ENCODE measurements at places on chromosomes 11 and 22.

DNA sequence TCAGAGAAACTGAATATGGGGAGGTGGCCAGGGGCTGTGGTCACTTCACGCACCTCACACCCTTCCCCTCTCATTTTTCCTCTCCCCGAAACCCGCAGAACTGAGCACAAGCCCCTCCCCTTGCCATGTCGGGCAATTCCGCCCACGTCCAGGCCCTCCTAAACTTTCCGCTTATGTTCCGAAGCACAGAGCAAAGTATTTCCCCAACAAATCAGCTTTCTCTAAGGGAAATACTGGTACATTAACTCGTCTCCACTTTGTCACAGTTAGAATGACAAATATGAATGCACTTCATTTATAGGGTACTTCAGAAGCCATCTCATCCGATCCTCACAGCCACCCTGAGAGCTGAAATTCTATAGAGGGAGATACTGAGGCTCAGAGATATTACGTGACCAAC is 94.7 kb upstream of the TMEM45B start:
- no peak for DNase-seq

- no peak for DNase-seq
These were observed 207.1 kb upstream of the ARHGAP20 start for GRCh38 chr11:110919241-110919922.

- DNase-seq, result no peak
These were observed 54.7 kb upstream of the CTTN start for GRCh38 chr11:70343636-70344035.

DNA sequence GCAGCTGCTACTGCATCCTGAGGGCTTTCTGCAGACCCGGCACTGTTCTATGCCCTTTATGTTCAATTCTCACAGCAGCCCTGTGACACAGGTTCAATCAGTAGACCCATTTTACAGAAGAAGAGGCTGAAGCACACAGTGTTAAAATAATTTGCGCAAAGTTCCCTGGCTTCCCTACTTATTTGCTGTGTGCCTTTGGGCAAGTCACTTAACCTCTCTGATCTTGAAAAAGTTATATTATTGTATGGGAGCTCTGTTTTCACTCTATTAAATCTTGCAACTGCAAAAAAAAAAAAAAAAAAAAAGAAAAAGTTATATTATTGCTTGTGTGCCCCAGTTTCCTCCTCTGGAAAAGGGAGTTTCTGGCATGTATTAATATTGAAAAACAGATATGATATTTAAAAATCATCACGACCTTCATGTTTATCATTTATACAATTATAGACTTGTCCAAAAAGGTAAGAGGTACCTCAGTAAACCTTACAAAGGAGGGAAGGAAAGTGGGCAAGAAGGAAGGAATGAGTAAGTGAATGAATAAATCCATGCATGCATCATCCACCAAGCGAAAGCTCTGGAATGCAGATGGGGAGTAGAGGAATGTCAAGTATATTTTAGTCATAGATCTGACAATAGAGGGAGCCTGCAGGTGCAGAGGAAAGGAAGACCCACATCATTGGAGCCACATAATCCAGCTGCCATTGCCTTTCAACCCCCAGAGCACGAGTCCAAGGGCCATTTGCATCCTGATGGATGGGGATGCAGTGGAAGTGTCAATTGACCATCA is 21.2 kb upstream of the ISX start:
- DNase-seq, result no peak

- peak; percentile 17 for DNase-seq
These were observed 54.6 kb upstream of the SC5D start for GRCh38 chr11:121237686-121238658.

DNA sequence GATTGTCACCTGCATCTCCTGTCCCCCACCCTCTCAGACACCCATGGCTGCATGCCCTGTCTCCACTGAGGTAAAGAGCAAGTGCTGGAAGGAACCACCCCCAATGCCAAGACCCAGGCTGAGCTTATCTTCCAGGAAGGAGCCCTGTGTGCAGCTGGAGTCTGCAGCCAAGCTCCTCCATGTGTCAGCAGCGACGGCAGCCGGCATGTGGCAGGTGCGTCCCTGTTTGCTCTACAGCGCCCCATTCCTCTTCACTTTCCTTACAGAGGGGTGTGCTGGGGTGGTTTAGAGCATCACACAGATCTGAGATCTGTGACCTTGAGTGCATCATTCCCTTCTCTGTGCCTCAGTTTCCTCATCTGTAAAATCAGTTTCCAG is 7.7 kb upstream of the MN1 start:
- DNase-seq, result no peak

- DNase-seq, result no peak
These were observed 23.5 kb upstream of the CPT1A start for GRCh38 chr11:68865241-68865640.

GRCh38 chr11:126996036-126996804 is 4.3 kb downstream of the KIRREL3 start:
- DNase-seq, result no peak
